Cardiac fibroblast (primary cell): ENCODE measurements at places on chromosomes 3 and 15.

DNA sequence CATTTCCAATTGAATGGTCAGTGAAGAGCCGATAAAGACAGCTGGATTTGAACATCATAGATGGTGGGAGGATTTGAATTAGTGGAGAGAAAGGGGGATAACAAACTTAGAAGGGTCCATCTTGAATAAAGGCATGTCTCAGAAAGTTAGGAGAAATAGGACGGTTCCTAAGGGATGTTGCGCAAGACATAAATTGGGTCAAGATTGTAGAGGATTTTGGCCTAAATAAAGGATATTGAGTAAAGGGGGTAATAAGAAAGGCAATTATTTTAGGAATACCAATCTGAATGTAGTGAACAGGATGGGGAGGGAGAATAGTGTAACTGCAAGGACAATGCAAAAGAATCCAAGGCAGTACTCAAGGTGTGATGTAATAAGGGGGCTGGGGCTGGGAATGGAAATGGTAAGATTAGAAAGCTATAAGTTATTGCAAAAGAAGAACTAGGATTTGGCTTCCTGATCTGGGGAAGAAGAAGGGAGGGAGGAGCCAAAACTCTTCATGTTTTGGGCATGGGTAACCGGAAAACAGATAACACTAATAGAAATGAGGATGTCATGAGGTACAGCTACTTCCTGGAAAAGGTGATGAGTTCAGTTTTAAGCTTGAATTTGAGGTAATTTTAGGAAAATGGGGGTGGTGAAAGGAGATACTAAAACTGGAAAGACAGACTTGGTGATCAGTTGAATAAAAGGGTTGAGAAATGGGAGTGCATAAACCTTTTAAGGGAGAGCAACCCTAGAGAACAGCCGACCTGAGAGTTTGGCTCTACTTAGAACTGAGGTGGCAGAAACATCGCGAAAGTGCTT, 17.3 kb upstream of the TRPC1 start:
- DNase-seq, result no peak

DNA sequence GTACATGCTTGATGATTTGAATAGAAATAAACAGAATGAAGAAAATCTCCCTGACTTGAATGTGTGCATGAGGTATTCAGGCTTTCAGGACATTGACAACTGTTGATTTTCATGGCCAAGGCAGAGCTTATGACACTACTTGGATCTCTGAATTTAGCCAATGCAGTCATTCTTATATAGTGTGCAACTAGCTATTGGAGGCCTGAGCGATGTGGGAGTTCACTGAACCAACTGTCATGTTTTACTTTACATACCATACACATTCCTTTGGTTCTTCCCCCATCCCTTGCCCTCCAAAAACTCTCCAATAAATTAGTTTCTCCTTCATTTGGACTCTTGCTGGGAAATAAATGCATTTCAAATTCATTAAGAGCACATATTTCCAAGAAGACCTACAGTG, 460.4 kb downstream of the RBMS3 start:
- DNase-seq, result no peak

GRCh38 chr15:23033979-23034378, 5.4 kb downstream of the TUBGCP5 start:
- no peak for DNase-seq

- DNase-seq, result peak; percentile 55
Observed at GRCh38 chr3:136250903-136251460, 842 bp downstream of the PCCB start.

DNA sequence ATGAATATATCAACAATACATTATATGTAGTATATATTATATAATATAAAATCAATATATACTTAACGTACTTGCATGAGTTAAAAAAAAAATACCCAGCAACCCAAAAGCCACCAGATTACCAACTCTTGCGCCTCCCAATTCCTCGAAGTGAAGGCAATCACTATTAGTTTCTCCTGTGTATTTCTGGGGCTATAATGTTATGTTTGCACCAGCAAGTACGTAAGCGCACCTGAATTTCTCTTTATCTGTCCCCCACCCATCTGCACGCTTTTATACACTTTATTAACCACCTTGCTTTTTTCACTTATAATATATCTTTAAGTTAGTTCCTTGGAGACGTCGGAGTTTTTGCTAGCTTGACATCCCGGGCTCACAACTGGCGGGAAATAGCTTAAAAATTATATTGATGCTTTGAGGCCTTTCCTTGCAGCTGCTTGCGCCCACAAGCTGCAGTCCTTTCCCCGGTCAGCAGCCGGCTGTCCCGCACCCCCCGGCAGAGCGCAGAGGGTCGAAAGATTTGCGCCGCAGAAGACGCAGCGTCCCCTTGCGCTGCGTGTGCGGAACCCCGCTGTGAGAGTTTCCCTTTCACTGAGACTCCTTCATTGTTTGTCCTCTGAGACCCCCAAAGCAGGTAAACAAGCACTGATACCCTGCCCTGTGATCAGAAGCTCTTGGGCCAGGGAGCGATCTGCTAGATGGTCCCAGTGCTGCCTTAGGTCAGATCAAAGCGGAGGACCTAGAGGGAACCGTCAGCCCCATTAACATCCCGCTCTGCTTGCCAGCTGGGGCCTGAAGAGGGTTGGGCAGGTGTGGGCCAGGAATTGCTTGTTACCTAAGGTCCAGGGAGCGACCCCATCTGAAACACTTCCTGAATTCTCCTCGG, 8.9 kb upstream of the EOMES start:
- DNase-seq, result no peak

GRCh38 chr15:63948971-63949370, 97.3 kb downstream of the DAPK2 start:
- no peak for DNase-seq

DNA sequence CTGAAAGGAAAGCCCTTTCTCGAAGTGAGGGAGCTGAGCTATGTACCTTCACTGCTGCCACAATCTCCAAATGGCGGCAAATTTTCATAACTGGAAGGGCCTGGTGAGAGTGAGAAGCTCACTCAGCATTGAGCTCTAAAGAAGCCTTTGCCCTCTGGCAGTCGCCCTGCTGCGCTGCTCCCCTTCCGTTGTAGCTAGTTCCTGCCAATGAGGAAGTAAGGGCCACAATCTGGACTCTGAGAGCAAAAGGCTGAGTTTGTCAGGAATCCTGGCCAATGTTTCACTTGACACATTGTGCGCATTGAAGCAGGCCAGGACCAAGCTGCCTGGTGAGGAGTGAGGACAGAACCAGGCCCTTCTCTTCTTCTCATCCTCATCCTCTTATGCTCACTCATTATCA, 579.5 kb downstream of the PDCD6IP start:
- no peak for DNase-seq

- DNase-seq, result no peak
Observed at GRCh38 chr3:136332302-136332701, 82.2 kb downstream of the PCCB start.

DNA sequence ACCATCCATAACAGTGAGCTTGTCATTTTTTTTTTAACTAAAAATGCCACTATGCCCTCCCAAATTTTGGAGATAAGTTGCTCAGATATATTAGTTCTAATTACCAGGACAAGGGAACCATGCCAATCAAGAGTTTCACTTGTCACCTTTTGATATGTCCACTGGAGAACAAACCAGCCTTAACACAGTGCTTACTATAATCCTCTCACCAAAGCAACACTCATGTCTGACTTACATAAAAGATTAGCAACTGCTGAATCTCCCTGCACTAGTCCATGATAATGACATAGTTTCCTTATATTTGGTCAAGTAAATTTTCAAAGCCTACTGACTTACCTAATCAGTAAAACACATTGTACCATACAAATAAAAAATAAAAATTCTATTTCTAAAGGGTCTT, 44.4 kb downstream of the TTBK2 start:
- no peak for DNase-seq
